ENCODE measurements at places on chromosomes 7 and 10.

- DNase-seq: no peak
These were observed 88.2 kb downstream of the ELFN1 start for GRCh38 chr7:1758028-1758858.

DNA sequence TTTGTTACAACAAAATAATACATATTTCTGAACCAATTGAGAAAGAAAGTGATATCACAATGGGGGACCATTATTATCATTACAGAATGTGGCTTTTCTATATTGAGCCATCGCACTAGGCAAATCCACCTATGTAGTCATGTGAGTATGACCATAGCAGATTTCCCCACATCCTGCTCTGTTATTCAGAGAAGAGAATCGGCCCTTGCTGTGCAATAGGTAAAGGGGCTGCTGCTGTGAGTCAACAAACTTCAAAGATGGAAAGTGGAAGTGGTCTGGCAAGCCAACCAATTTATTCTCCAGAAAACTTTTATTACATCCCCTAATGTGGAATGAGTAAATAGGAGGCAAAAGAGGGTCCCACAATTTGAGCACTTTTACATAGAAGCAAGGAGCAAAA lies 573.4 kb downstream of the ETV1 start:
- DNase-seq: no peak

DNA sequence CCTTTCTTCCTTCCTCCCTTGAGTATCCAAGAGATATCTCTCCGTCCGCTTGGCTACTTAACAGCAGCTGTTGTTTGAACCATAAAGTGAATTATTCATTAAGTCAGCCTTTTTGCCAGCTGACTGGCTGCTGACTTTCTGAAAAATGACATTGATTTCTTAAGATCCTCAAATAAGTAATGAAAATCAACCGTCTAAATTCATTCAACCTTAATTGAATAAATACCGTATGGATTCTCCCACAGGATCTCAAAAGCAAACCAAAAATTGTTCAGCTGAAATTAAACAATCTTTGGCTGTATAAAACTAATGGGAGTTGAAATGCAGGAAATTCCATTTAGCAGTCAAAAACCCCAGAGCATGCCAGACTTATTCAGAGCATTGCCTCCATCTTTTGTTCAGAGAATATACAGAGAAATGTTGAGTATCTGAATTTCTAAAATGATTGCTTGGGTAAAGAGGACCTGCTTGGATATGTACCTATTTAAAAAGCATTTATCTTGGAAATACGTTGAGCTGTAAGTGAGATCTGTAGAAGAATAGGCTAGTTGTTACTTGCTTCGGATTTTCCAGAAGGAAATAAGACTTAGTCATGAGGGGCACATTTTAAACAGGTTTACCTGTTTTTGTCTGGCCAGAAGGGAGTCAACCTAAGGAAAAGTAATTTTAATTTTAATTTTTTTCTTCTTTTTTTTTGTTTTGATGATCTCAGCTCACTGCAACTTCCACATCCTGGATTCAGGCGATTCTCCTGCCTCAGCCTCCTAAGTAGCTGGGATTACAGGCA lies 136.2 kb downstream of the PLXDC2 start:
- no peak for DNase-seq

DNA sequence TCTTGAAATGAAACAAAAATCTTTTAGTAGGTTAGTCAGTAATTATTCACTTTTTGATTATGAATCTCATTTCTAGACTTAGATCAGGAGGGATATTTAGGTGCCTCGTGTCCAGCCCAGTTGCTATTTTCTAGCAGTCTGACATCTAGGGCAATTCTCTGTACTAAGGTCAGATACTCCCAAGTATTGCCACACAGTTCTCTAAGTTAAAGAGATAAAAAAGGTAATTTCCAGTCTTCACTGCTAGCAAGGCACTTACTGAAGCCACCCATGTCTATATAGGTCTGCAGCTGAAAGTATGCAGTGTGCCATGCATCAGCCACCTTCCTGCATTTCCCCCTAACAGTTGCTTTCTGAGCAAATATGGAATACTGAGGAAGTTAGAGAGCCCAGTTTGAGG lies 83.4 kb downstream of the PON1 start:
- DNase-seq: no peak

DNA sequence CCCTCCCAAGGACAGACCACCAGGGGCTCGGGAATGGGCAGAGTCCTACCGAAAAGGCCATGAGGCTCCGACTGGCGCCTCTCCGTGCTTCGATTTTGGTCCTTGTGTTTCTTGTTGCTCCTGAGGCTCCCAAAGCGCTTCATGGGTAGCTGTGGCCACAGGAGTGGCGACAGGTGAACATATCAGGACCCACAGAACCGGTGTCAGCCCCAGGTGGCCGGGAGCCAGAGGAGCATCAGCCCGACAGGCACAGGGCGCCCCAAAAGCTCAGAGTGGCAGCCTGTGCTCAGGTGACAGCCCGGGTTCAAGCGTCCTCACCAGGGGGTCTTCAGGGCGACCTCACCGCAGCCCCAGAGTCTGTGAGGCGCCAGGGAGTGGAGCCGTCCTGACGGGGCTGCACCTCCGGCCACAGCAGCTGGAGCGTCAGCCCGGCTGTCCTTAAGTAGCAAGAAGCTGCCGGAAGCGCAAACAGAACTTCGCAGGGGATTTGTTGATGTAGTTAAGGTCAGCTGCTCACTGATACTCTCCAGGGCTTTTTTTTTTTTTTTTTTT lies 141.0 kb downstream of the PRKAG2 start:
- no peak for DNase-seq

DNA sequence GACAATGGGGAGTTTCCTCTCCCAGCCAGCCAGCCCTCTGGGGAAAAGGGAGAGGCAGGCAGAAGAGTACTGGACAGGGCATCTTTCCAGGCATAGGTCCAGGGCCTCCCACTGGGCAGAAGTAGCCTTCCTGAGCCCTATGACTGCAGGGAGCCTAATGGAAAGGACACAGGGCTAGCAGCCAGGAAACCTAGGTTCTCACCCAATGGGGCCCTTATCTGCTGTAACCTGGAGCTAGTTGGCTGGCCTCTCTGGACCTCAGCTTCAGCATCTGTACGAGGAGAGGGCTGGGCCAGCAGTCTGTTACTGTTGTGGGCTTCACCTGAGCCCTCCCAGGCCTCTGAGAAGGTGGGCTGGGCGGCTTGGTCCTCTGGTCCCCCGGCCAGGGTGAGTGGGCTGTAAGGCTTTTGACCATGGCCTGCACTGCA lies 22.4 kb downstream of the LDB3 start:
- DNase-seq: no peak

GRCh38 chr10:76432016-76433012 lies 1000.9 kb downstream of the LRMDA start:
- DNase-seq: no peak

- DNase-seq: no peak
These were observed 17.1 kb downstream of the LRRN3 start for GRCh38 chr7:111108000-111108399.

DNA sequence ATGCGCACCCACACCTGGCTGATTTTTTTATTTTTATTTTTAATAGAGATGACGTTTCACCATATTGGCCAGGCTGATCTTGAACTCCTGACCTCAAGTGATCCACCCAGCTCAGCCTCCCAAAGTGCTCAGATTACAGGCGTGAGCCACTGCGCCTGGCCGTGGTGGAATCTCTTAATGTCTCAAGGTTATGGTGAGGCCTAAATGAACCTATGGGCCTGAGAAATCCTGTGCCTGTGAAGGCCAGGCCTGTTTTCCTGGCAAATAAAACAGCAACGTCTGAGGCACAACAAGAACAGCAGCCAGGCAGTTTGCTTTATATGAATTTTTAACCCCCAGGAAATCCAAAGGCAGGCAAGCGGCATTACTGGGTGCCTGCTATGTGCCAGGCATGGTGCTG lies 297.5 kb upstream of the ZMIZ1 start:
- no peak for DNase-seq

GRCh38 chr10:109947111-109947920 lies 24.0 kb upstream of the XPNPEP1 start:
- no peak for DNase-seq

- no peak for DNase-seq
These were observed 250.3 kb downstream of the TCERG1L start for GRCh38 chr10:131061216-131061615.

DNA sequence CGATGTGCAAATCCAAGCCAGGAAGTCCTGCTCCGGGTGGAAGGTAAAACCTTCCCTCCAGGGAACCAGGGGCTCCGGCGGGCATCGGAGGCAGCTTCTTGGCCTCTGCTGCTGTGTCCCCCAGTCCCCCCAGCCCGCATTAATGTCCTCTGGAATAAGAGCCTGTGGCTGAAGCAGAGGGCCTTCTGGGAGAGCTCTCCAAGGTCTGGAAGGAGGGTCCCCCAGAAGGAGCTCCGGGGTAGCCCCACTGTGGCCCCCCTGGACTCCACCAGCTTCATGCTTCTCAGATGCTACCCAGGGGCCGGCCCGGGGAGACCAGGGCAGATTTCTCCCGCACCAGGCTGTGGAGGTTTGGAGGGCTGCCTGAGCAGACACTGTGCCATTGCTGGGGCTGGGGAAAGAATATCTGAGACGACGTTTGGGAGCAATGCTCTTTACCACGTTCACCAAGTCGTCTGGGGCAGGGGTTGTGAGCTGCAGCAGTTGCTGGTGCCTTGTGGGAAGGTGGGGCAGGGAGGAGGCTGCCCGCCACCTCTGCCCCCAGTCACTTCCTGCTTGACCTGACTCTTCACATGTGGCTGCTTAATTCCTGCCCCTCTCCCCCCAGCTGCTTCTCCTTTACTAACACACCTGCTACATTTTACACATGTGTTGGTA lies 8.3 kb downstream of the ZNF853 start:
- DNase-seq: no peak

DNA sequence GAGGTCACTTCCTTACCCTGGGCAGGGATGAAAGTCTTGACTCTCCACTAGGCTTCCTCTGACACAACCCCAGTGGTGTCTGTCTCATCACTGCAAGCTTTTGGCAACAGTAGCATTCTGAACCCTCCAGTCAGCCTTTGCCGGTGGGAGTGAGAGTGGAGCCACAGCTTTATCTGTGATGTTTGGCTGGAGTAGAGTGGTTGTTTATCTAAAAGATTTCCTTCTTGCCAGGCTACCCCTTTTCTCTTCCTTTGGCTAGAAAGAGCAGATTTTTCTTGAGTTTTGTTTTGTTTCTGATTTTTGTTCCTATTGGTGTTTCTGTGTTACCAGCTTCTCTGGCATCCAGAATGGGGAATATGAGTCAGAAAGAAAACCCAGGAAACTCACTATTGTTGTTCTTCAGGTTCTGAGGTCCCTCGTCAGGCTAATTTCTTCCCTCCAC lies 98.9 kb upstream of the KIF5B start:
- DNase-seq: no peak

GRCh38 chr7:140144821-140145220 lies 32.0 kb downstream of the KDM7A start:
- DNase-seq: no peak

GRCh38 chr10:103858360-103858759 lies 3.0 kb upstream of the SH3PXD2A start:
- no peak for DNase-seq

- no peak for DNase-seq
These were observed 9.8 kb downstream of the RHBDD2 start for GRCh38 chr7:75888464-75889222.

DNA sequence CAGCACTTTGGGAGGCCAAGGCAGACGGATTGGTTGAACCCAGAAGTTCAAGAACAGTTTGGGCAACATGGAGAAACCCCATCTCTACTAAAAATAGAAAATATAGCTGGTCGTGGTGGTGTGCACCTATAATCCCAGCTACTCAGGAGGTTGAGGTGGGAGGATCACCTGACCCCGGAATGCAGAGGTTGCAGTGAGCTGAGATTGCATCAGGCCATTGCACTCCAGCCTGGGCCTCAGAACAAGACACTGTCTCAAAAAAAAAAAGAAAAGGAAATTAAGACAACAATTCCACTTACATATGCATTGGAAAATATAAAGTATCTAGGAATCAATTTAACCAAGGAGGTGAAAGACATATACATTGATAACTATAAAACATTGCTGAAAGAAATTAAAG lies 7.2 kb upstream of the OGDH start:
- no peak for DNase-seq

GRCh38 chr10:73898730-73899410 lies 12.1 kb upstream of the PLAU start:
- DNase-seq: no peak

GRCh38 chr10:34748767-34749166 lies 66.3 kb downstream of the PARD3 start:
- no peak for DNase-seq

GRCh38 chr10:117137031-117137910 lies 799 bp downstream of the VAX1 start:
- no peak for DNase-seq

DNA sequence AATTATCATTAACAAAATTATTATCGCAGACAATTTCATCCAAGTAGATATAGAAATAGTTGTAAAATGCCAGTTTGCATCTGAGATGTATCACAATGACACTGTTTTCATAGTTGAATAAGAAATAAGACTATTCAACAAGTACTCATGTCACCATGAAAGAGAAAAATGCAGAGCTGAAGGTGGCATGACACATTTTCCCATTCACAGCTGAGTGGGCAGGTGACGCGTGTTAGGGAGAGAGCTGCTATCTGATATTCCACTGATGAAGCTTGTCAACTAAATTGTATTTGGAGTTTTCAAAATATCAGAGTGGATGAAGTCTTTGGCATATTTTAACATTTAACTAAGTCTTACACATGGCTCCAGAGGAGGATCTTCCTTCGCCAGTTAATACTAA lies 70.3 kb upstream of the HDAC9 start:
- DNase-seq: no peak

DNA sequence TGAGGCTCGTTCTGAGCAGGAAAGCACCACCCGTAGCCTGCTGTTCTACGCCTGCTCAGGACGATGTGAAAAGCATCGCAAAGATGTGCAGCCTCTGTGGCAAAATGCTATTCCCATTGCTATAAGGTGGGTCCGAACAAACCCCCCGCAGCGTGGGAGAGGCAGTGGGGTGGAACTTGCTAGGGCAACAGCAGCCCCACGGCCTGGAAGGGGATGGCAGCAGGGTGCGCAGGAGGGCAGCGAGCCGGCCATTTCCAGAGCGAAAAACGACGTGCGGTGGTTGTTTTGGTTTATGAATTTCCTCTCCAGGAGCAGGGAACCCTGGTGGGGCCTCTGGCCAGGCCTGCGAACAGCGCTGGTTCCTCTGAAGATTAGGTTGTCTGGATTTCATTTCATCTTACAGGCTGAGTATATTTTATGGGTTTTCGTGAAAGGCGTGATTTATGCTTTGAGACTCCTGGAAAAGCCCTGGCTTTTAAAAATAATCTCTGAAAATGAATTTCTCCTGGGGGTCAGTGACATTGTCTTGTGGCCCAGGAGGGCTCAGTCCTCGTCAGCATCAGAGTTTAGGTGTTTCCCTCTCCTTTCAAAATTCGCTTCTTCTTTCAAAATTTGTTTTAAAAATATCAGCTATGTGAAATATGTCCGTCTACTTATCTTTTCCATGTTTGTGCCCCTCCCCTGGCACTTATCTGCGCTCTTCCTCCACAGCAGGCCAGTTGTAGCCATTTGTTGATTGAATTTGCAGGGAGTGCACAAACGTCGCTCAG lies 42.3 kb upstream of the UBE3C start:
- no peak for DNase-seq

GRCh38 chr10:110017052-110017451 lies 9.3 kb downstream of the ADD3 start:
- no peak for DNase-seq

GRCh38 chr10:19245889-19246752 lies 197.5 kb downstream of the MALRD1 start:
- DNase-seq: no peak

GRCh38 chr7:50341724-50342123 lies 37.2 kb downstream of the IKZF1 start:
- no peak for DNase-seq

All from activated CD4-positive, CD25-positive, alpha-beta regulatory T cell treated with anti-CD3 and anti-CD28 coated beads, Interleukin-2, amount 50 U/mL, for 16 hours (primary cell).